NCI-H2081 (cell line): ENCODE measurements at places on chromosomes 16 and 17.

GRCh38 chr17:43808076-43808475 is 24.9 kb downstream of the MPP3 start:
- DNase-seq = no peak

GRCh38 chr16:85519540-85520231 is 93.4 kb upstream of the GSE1 start:
- no peak for DNase-seq

GRCh38 chr17:65886315-65887245 is 305.4 kb downstream of the CEP112 start:
- no peak for DNase-seq

DNA sequence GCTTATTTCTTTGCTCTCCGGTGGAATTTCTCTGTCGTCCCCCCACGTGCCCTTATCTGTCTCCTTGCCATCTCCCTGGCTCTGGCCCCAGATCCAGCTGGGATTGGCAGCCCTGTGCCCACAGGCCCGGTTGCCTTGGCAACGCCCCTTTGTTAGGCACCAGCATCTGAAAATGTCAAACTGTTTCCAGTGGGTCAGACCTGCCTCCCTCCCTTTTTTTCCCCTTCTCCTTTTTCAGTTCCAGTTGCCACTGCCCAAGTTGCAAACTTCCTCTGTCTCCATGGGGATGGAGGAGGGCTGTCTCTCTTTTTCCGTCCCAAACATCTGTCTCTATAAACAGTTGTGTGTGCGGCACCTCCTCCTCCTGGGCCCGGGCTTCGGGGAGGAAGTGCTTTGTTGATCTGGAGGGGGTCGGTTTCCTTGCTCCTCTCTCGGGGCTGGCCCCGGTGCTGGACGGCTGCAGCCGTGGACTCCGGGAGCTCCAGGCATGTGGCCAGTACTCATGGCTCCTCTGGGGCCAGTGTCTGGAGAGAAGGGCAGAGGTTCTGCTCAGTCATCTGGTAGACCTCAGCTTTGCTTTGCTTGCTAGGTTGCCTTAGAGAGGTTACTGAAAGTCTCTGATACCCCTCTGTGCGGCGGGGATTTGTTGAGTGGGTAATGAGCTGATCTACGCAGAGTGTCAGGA is 35.3 kb downstream of the SOCS3 start:
- peak; percentile 51 for DNase-seq

DNA sequence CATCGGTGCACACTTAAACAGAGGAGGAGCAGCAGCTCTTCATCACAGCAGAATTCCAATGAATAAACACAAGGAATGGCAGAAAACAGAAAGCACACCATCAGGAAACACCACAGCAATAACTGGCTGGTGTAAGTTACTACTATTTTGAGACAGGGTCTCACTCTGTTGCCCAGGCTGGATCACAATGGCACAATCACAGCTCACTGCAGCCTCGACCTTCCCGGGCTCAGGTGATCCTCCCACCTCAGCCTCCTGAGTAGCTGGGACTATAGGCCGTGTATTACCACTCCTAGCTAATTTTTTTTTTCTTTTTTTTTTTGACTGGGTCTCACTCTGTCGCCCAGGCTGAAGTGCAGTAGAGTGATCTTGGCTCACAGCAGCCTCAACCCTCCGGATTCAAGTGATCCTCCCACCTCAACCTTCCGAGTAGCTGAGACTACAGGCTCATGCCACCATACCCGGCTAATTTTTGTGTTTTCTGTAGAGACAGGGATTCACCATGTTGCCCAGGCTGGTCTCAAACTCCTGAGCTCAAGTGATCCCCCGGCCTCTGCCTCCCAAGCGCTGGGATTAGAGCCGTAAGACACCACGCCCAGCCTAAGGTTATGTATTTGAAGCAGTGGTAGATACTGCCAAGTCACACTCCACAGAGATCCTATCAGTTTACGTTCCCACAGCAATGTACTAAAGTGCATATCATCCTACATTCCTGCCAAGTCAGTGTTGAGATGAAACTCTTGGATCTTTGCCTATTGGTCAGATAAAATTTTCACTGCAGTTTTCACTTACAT is 20.7 kb downstream of the TRAP1 start:
- no peak for DNase-seq

GRCh38 chr17:1491443-1492248 is 840 bp downstream of the MYO1C start:
- no peak for DNase-seq

DNA sequence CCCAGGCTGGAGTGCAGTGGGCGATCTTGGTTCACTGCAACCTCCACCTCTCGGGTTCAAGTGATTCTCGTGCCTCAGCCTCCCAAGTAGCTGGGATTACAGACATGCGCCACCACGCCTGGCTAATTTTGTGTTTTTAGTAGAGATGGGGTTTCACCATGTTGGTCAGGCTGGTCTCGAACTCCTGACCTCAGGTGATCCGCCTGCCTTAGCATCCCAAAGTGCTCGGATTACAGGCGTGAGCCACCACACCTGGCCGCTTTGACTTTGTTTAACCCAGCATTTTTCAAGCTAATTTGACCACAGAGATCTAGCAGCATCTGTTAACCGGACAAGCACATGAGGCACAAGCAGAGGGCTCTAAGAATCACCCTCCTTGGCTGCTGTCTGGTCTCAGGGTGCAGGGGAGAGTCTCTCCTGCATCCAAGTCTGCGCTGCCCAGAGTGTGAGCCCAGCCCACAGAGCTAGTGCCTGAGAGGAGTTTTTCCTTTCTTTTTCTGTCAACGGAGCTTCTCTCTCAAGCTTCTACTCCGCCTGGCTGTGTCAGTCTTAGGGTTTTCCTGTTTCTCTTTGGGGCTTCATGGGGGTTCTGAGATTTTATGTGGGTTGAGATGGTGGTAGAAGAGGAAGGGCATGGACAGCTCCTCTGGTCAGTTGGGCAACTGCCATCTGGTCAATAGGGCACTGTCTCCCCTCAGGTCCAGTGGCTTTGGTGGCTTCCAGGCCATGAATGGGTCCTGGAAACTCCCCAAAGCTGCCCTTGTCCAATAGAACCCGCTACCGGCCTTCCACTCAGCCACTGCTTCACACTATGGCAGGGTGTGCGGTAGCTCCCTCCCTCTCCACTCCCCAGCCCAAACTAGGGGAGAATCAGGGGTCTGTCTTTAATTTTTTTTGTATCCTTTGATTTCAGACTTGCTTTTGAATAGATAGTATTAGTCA is 59.6 kb downstream of the TNFRSF13B start:
- no peak for DNase-seq

DNA sequence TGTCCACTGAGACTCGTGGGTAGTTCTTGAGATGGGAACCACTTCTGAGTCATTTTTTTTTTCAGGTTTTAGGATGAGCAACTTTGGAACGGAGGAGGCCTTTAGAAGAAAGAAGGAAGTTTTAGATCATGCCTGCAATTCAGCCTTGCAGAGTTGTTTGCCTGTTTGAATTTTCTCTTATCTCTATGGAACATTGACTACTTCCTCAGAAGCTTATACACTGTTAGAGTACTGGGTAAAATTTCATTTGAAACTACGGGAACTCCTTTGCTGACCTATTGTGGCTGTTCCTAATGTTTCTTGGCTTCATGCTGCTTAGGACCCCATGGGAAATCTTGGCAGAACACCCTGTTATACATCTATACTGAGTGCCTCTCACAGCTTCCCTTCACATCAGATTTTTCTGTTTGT is 70.8 kb downstream of the MAP2K6 start:
- no peak for DNase-seq

GRCh38 chr16:74607310-74607961 is 522 bp upstream of the GLG1 start:
- no peak for DNase-seq

- no peak for DNase-seq
These were observed 135.6 kb upstream of the N4BP1 start for GRCh38 chr16:48745541-48745940.

DNA sequence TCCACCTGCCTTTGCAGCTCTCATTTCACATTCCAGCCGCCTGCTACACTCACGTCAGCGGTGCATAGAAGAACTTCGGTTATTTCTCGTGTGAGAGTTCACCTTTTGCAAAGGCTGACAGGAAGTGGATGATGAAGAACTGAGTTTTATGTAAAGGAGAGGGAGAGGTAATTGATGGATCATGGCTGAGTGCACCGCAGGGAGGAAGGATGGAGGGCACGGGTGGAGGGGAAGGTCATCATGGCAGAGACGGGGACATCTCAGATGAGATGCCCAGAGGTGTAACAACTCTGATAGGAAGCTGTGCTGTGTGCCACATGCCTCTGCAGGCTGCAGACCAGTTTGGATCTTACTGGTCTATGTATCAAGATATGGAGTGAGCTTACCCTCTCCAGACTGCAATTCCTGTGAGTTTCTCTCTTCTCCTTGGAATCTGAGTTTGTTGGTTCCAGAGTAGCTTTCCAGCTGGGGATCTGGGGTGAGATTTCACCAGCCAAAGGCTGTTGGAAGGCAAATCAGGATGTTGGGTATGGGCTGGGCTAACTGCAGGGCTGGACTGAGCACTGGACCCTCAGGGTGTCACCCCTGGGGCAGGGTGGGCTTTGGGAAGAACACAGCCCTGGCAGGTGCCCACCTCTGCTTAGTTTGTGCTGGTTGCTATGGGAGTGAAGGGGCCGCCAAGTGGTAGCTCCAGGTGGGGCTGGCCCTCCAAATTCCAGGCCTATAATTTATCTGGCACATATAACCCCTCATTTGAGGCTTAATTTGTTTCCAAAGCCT is 777.0 kb downstream of the KCNJ18 start:
- DNase-seq = no peak

DNA sequence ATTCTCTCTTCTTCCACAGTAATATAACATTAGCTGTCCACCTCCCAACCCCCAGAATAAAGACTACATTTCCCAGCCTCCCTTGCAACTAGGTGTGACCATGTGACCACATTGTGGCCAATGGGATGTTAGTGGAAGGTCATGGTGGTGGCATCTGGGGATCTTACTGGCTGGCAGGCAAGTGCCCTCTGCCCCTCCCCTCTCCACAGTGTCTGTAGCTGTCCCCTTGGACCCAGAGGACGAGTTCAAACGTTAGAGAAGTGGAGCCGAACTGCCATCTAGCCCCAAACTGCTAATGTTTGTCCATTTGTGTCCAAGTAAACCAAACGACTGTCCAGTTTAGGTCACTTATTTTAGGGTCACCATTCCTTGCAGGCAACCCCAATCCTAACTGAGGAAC is 26.6 kb upstream of the KCNG4 start:
- DNase-seq = no peak

DNA sequence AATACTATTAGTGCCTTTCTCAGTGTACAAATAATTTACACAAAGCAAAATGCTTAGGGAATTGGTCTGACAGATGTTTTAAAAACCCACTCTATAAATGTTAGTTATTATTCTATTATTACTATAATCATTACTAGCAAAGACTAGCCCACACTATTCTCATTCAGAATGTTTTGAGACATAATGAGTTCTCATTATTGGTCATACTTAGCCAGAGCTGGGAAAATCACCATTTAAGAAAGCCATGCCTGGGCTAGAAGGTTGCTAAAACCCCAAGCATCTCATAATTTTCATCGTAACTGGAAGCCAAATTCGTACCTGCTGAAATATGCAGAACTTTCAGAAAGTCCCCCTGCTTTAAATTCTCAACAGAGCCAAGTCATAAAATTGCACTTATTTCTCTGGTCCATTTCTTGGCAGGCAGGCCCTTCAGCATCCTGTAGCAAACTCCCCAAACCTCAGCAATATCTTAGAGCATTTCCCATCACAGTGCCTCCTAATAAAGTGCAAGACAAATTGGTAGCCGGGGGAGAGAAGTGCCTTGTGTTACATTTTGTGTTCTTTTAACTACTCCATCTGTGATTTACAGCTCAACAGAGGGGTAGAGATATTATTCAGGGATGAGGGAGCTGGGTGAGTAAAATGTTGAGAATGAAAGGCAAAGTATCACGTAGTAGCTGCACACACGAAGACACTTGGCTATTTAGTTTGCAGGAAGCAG is 79.8 kb upstream of the ADAMTS18 start:
- DNase-seq = no peak

DNA sequence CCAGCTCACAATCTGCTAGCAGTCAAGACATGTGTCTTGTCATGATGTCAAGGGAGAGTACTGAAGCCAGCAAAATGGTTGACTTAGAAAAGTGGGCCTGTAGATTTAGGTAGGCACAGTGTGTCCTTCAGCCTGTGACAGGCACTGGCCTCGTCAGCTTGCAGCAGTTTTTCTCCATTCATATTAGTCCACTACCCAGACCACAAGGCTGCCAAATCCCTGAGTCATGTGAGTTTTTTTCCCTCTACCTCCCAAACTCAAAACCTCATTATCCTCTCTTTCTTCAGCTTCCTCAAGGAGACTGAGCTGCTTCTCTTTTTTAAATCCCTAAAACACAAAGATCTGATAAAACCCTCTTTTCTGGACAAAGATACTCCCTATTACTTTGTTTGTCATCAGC is 102.6 kb upstream of the HS3ST3A1 start:
- no peak for DNase-seq

DNA sequence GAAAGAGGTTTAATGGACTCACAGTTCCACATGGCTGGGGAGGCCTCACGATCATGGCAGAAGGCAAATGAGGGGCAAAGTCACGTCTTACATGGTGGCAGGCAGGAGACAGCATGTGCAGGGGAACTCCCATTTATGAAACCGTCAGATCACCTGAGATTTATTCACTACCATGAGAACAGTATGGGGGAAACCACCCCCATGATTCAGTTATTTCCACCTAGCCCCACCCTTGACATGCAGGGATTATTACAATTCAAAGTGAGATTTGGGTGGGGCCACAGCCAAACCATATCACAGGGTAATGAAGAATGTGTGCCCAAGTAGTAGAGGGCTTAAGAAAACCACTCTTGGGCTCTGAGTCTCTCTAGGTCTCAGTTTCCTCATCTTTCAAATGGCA is 85.1 kb downstream of the PRKCB start:
- no peak for DNase-seq
